NCI-H774 (cell line): ENCODE measurements at places on chromosomes 11 and 22.

DNA sequence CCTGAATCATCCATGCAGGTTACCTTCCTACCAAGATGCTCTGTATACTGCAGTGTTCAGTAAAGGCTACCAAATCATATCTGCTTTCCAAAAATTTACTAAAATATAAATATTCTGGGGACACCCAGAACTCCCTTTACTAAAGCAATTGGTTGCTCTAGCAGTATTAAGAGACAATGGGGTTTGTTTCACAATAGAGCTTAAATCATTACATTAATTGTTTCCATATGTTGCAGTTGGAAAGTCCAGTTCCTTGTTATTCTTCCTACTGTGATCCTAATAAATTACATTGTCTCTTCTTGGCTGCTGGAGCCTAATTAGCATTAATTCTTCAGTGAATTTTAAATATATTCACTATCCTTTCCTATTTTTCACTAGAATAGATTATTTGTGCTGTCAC lies 316.0 kb upstream of the MTNR1B start:
- DNase-seq: no peak

DNA sequence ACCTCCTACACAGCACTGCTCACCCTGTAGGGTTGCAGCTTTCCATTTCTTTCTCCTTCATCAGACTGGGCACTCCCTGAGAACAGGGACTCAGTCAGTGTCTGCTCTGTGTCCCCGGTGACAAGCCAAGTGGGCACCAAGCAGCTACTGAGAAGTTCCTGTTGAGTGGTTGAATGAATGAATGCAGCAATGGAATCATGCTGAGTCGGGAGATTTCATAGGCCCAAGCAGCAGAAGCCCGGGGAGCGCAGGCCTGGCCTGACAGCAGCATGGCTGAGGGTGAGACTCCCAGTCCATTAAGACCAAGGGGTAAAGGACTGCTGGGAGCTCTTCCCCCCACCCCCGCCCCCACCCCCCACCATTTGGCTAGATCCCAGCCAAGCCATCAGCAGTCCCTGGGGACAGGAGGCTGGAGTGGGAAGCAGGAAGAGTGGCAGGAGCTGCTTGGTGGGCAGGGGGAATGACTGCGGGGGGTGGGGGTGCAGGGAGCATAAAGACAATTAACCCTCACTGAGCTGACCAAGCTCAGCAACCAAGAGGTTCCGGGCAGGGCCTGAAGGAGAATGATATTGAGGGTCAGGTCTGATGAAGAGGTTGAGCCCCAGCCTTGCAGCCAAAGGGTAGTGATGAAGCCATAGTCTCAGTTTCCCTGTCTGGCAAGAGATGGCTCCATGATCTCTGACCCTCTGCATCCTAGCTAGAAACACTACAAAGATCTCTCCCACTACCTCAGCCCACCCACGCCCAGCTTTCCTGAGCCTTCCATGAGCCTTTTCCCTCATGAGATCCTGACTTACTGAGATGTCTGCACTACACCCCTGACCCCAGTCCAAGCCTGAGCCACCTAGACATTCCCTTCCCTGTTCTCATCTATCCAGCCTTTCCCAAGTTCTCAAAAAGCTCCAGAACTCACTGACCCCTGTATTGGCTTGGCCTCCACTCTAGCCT lies 2.8 kb downstream of the PDE2A start:
- DNase-seq: no peak

- DNase-seq: no peak
Observed at GRCh38 chr11:223026-223789, 12.9 kb downstream of the SIRT3 start.

GRCh38 chr22:45998638-45999378 lies 21.8 kb upstream of the WNT7B start:
- DNase-seq: no peak

GRCh38 chr22:47102081-47102480 lies 339.6 kb downstream of the TBC1D22A start:
- no peak for DNase-seq

- no peak for DNase-seq
Observed at GRCh38 chr11:46119352-46120216, 1.7 kb downstream of the PHF21A start.

DNA sequence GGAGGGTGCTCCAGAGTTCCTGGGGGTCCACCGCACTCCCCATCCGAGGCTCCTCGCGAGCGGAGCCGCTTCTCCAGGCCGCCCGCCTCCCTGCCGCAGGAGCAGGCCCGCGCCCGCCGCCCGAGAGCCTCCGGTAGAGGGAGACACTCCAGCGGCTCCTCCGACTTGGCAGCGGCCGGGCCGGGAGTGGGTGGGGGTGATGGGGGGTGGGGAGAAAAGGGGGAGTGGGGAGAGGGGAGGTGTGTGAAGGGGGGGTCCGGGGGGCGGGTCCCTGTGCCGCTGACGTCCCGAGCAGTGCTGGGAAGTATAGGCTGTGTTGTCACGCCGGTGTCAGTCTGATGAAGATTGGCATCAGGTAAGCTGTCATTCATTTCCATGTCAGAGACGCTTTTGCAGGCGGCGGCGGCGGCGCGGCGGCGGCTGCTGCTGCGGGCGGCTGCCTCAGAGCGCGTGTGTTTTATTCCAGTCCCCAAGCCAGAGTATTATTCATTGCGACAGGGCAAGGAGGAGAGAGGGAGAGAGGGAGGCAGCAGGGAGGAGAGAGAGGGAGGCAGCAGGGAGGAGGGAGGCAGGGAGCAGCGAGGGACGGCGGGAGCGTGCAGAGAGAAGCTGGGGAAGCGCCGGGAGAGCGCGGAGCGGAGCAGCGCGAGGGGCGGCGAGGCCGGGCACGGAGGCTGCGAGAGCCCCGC lies at the start of gene PKNOX2:
Gene PKNOX2 (plus strand): TSS at position 330 of the 689 bp plus-strand sequence. CDS start 186,555 bp downstream, outside the sequence.
- DNase-seq: peak; percentile 13

DNA sequence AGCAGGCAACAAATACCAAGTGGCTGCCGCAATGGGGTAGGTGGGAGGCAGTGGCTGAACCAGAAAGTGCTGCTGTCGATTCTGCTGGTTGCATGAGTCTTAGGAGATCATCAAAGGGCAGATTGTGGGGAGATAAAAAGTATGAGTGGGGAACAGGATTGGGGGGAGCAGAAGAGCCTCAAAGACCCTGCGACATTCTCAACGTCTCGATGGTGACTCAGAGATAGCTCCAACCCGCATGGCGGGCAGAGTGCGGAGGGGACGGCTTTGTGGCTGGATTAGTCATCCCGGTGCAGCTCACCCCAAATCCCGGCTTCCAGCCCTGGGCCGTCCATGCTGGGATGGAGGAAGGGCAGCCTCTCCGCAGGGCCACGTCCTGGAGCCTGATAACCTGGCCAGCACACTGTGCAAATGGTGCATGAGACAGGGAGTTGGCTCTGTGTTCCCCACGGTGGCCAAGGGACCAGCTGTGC lies 11.6 kb upstream of the RTN4R start:
- DNase-seq: no peak

GRCh38 chr11:130871616-130872015 lies 44.7 kb downstream of the SNX19 start:
- DNase-seq: no peak

DNA sequence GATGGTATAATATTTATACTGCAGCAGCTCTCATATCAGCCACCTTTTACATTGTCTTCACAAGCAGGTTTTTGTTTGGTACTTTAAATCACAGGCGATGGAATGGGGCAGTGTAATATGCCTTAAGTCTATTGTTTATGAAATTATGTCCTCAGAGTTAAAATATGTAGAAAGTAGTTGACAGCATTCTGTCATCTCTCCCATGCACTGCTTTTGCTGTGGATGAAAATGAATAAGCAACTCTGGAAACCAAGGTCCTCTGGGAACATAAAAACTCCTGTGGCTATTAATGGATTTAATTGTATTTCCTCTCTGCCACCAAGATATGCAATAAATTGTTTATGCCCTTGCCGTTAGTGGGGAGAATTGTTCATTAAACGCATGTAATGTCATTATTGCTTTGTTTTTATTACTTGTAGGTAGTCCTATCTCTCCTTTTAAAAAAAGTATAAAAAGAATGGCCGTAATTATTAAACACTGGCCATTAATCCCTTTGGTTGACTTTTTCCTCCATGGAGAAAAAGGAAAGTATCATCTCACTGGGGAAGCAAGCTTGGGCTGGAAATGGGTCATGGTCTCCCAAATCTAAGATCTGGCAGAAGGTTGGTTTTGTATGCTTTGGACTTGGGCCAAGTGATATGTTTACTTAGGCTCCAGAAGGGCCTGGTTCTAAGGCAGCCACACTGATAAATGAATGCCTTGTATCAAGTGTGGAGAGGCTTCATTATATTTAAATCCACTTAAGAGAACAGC lies 13.1 kb downstream of the PACS1 start:
- peak; percentile 58 for DNase-seq

DNA sequence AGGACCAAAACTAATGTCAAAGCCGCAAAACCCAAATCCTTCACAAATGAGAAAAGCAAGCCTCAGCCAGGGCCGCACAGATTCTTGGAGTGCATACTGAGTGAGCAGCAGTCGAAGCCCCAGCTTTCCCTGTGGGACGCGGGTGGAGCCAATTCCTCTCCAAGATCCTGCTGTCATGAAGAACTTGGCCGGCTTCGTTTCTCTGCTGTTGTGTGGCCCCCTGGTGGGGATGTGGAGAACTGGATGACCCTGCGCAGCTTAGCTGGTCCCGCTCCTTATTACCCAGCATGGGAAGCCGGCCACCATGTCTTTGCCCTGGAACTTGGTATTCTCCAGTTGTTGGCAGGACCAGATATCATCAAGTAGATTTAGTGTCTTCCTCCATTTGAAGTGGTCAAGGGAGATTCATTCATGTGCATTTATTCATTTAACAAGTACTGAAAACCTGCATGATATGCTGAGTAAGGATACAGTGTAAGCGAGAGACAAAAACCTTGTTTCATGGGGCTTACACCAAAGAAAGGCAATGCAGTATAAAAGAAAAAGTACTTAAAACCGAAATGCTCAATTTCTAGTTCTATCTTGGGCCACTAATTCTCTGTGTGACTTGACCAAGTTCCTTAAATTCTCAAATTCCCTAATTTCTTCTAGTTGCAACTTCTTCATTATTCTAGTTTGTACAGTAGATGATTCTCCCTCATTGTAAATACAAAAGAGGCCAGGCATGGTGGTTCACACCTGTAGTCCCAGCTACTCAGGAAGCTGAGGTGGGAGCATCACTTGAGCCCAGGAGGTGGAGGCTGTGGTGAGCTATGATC lies 56.7 kb upstream of the CRTAM start:
- peak; percentile 42 for DNase-seq

DNA sequence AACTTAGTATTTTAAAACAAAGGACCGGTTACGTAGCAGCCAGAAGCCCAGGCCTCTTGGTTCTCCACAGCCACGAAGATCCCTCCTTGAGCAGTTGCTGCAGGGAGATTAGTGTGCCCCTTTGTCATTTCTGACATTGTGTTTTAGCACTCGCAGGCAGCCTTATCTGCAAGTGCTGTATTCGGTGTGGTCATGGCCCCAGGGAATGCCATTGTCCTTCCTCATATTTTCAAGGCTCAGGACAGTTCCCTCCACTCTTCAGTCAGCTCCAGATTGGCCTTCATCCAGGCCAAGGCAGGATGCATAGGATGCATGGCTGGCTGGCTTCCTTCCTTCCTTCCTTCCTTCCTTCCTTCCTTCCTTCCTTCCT lies 88.5 kb downstream of the ZBTB16 start:
- DNase-seq: no peak

- no peak for DNase-seq
Observed at GRCh38 chr11:130524132-130524790, 75.8 kb downstream of the ADAMTS15 start.

GRCh38 chr11:108873310-108873709 lies 208.4 kb downstream of the DDX10 start:
- no peak for DNase-seq

DNA sequence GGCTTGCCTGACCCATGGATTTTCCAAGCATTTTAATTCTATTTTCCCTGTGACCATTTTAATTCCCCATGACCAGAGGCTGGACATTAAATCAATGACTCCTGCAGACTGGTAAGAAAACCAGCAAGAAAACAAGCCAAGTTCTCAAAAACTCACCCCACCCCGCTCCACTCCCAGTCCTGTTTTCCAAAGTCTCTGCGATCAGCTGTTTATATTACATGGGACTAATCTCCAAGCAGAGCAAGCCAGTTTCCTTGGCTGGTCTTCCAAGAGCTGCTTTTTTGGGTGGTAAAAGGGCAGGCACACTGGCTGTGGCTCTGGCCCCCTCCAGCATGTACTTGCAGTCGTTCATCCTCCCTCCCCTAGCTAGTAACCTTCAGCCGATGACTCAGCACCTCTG lies 97.9 kb downstream of the RRAS2 start:
- no peak for DNase-seq

DNA sequence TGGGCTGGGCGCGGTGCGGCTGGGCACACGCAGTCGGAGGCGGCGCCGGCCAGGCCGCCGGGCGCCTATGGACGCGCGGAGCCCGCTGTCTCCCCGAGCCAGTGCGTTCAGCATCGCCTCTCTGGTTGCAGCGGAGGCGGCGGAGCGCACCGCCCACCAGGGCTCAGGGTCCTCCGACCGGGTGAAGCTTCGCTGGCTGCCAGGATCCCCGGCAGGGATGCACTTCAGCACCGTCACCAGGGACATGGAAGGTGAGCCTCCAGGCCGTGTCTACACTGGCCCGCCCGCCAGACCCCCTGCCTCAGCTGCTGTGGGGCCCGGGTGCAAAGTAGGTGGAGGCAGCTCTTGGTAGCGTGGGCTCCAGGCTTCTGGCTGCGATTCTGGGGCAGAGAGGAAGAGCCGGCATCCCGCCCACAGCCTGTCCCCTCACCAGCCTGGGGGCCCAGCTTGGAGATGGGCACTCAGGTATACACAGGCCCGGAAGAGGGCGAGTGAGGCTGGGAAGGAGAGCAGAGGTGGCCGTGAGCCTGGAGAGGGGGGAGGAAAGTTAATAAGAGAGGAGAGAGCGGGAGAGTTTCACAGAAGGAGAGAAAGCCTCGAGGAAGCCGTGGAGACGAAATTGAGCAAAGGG lies 1.0 kb upstream of the TBX1 start:
- DNase-seq: no peak

- DNase-seq: no peak
Observed at GRCh38 chr11:132980670-132981069, 551.6 kb downstream of the OPCML start.

- DNase-seq: no peak
Observed at GRCh38 chr11:42021911-42022310, 562.5 kb upstream of the LRRC4C start.

DNA sequence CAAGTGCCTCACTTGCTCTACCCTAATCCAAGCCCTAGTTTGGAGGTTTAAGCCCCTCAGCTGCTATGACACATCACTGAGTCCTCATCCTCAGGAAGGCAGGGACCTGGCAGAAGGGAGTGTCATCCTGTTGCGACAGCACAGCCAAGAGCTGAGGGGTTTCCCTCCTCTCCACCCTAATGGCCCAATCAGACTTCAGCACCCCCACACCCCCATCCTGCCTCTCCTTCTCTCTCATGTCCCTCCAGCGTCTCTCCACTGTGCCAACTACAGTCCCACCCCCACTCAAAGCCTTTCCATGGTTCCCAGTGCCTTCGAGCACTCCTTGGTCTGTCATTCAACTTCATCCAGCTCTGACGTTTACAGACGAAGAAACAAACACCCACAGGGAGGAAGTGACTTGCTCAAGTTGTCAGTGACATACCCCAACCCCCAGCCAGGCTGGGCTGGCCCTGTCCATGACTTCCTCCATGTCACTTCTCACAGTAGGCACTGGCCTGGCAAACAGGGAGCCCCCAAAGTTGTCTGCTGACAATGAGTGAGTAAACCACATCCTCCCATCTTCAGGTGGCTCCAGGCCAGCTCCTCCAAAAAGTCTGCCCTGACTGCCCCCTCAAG lies 15.6 kb downstream of the ARAP1 start:
- DNase-seq: no peak

GRCh38 chr11:116517584-116517983 lies 255.2 kb downstream of the BUD13 start:
- no peak for DNase-seq

GRCh38 chr22:44144046-44144569 lies 36.6 kb upstream of the PARVG start:
- no peak for DNase-seq

- DNase-seq: no peak
Observed at GRCh38 chr22:43288807-43289420, 54.3 kb downstream of the SCUBE1 start.
